ENCODE measurements at places on chromosomes 13 and 19. TPM values are rescaled to one million over a fixed set of nuclear protein-coding genes. Genes with fewer than 3 reads are reported as not detected.

DNA sequence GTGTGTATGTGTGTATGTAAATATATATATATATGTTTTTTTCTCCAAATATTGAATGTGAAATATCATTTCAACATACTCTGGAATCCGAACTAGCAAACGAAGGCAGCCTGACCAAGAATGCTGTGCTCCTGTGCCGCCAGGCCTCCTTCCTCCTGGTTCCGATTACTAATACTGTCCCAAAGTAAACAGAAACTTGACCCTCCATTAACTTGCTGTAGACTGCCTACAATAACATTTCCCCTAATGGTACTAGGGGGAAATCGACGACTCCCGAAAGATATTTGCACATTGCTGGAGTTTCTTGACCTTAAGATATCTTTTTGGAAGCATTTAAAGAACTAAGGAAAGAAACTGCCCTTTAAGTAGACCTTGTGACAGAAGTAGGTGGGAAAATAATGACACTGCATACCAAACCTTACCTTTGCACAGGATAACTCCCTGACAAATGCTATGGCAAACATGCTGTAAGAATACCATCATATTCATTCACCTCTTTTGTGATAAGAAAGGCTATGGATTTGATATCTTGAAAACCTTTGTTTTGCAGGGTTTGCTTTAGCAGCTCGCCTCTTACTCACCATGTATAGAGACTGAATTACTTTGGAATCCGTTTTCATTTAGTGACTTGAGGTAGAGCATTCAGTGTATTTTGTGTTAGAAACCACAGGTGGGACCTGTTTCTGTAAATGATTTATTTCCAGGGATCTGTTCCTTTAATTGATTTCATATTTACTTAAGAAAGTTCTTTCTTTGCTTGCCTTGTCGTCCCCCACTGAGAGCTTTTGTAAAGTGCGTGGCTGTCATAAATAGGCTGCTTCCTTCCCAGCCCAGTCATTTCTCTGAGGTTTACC is 80.1 kb downstream of the KLF5 start:
- no peak for DNase-seq
- no peaks in the 10 kb centered on the region for H3K4me1 ChIP-seq
- no peaks in the 10 kb centered on the region for H3K36me3 ChIP-seq
- no peak overlapping the region for H3K27ac ChIP-seq
- no peak overlapping the region for H3K4me3 ChIP-seq

DNA sequence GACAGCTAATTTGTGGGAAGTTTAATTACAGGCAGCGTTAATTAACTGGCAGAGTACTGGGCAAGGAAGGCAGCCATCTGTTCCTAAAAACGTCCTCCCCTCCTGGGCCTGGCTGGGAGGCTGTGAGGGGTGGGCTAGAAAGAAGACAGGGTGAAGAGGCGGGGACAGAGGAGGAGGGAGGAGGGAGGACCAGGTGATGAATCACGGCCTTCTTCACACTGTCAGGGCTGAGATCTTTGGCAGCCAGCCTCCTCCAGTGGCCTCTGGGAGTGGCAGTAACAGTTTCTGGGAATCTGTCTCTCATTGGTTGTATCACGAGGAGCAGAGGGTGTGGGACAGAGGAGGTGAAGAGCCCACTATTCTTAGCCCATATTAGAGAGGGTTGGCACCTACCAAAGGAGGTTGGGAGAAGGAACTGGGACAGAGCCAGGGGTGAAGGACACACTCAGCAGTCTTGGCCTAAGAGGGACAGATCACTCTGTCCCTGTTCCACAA is 9.6 kb upstream of the ZNRF4 start:
- H3K4me1 ChIP-seq = no peaks in the 10 kb centered on the region
- no peak for DNase-seq
- no peaks in the 10 kb centered on the region for H3K36me3 ChIP-seq
- H3K27ac ChIP-seq = no peak overlapping the region

DNA sequence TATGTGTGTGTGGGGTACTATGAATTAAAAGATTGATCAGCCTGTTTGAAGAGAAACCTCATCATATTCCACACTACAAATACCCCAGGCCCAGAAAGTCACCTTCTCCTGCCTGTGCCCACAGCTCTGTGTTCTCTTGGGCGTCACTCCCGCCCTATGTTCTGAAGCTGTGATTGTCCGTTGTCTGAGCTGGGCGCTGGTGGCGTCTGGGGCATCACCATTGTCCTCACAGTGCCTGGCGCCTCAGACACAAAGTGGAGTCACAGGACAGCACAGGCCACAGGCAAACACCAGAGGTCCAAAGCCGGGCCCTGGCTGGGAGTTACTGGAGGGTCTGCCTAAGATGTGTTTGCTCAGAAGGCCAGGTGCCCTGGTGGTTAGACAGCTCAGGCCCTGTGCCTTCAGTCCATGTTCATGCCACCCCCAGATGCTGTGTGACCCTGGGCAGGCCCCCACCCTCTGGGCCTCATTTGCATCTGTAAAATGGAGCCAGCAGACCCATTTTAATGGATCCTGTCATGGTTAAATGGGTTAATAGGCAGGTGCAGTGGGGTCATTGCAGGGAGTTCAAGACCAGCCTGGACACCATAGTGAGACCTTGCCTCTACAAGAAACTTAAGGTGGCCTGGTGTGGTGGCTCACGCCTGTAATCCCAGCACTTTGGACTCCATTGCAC is 34.5 kb downstream of the DNM2 start:
- H3K36me3 ChIP-seq = no peaks in the 10 kb centered on the region
- peaks cover 100% of the 10 kb centered on the region for H3K4me1 ChIP-seq
- no peak for DNase-seq
- peak overlapping the region; percentile 87 for H3K27ac ChIP-seq
- H3K4me3 ChIP-seq = no peak overlapping the region

DNA sequence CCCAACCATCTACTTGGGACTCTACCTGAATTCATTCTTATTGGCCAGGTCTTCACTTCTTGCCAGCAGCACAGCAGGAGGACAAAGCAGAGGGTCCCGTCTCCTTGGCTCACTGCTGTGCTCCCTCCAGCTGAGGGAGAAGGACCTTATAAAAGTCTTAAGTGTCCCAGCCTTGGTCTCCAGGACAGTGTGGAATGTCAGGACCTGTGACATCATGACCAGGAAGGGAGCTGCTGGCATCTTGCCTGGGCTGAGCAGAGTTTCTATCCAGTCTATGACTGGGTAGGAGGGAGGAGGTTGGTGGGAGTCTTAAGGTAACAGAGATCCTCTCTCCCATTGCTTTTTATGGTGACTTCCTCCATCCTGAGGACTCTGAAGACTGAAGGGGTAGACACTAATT is 56.6 kb upstream of the ANKRD10 start:
- H3K27me3 ChIP-seq = no peaks in the 10 kb centered on the region
- H3K36me3 ChIP-seq = no peaks in the 10 kb centered on the region
- no peak for DNase-seq
- H3K4me1 ChIP-seq = no peaks in the 10 kb centered on the region
- no peak overlapping the region for H3K4me3 ChIP-seq
- no peak overlapping the region for H3K27ac ChIP-seq

The ZNF541 gene
- polyA plus RNA-seq = 0.50 TPM

The INAFM1 gene
- polyA plus RNA-seq = 11.3 TPM

- peak overlapping the region; percentile 91 for H3K27ac ChIP-seq
- no peaks in the 10 kb centered on the region for H3K4me1 ChIP-seq
- DNase-seq = no peak
- no peaks in the 10 kb centered on the region for H3K36me3 ChIP-seq
- H3K27me3 ChIP-seq = no peaks in the 10 kb centered on the region
Observed at GRCh38 chr19:51761696-51762095, 716 bp downstream of the FPR2 start.

The RASL11A gene
- 6.7 TPM for polyA plus RNA-seq

DNA sequence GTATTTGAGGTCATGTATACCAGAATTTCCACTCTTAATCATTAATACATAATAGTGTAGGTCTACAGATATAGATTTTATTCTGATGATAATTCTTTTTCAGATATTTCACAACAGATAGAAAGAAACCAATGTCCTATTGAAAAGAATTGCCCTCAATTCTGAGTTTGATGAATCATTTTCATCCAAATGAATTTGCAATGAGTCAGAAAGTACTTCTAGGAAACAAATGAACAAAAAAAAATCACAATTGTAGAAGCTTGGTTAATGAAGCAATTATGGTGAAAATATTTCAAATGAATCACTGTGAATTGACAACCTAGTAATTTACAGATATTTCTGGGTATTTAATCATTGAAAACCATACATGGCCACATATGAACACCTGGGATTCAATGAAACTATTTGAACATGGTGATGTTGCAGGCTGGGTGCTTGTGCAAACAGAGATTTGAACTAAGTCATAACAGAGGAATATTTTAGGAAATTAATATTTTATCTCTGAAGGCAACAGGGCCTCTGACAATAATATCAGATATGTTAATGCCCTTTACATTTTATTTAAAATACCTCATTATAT is 360.9 kb downstream of the SLITRK5 start:
- H3K27ac ChIP-seq = no peak overlapping the region
- no peak overlapping the region for H3K4me3 ChIP-seq
- no peaks in the 10 kb centered on the region for H3K4me1 ChIP-seq

DNA sequence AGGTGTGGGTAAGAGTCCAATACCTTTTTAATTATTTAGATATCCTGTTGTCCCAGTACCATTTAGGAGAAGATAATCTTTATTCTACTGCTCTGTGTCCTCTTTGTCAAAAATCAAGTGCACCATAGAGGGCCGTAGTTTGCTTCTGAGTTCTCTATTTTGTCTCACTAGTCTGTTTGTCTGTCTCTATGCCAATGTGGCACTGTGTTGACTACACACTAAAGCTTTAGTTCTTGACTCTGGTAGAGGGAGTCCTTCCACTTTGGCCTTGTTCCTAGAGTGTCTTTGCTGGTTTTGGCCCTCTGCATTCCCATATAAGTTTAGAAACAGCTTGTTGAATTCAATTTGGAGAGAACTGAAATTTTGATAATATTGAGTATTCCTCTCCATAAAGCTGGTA is 75.9 kb downstream of the SCGB2B2 start:
- H3K27me3 ChIP-seq = no peaks in the 10 kb centered on the region
- no peak overlapping the region for H3K4me3 ChIP-seq
- H3K36me3 ChIP-seq = no peaks in the 10 kb centered on the region
- DNase-seq = no peak
- peaks cover 7% of the 10 kb centered on the region for H3K4me1 ChIP-seq

- H3K27ac ChIP-seq = no peak overlapping the region
- DNase-seq = no peak
- no peaks in the 10 kb centered on the region for H3K36me3 ChIP-seq
- H3K27me3 ChIP-seq = no peaks in the 10 kb centered on the region
Observed at GRCh38 chr13:30585748-30586262, 31.9 kb upstream of the USPL1 start.

Measured in spleen (tissue), 13 donors.